Activated CD8-positive, alpha-beta T cell treated with anti-CD3 and anti-CD28 coated beads for 36 hours (primary cell): ENCODE measurements at places on chromosomes 6 and 20.

- no peak for DNase-seq
These were observed 136.8 kb downstream of the ZDHHC14 start for GRCh38 chr6:157517601-157518359.

DNA sequence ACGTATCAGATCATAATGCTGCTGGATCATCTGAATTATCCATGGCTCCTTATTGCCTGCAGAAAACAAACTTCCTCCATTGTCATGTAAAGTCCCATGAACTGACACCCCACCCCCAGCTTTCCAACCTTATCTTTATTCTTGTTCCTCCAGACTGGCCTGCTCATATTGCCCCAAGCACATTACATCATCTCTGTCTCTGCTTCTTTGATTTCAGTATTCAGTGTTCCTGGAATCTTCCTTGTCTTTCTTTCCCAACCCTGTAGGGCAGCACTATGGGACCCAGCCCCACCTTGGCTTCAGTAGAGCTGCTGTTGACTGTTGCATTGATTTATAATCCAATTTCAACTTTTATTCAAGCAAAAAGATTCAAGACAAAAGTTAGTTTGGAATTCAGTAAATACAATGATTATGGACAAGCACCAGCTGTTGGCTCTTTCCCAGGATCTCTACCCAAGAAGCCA is 187.5 kb upstream of the ECI2 start:
- no peak for DNase-seq

DNA sequence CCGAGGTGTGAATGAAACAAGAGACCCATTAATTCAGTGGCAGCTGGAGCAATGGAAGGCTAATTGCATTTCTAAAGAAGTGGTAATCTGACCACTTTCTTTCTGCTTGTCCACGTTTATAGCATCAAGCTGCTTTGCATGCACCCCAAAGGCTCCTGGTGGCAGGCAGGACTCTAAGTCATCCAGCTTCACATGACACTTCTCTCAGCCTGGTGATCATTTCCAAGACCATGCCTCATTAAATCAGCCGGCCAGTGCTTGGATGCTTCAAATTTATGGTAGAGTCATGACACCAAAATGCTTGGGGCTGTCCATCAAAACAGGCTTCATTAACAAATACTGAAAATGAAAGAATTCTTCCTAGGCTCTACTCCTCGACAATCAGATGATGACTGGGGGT is 614.9 kb downstream of the DOK5 start:
- DNase-seq = no peak

DNA sequence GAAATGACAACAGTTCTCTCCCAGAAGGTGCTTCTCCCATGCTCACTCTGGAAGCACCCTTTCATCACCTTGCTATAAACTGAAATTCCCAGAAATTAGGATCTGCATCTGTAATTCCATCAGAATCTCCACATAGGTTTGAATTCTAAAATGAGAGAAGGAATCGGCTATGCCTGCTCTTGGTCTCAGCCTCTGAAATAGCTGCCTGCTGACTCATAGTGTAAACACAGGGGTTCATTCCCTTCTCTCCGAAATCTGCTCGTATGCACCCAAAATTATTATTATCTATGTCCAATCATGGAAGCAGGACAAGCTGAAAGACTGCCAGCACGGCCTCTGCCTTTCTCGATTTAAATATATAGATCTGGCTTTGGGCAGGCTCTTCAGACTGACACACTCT is 74.6 kb upstream of the TAB2 start:
- no peak for DNase-seq

GRCh38 chr6:68186870-68187269 is 448.2 kb upstream of the ADGRB3 start:
- no peak for DNase-seq

- peak; percentile 95 for DNase-seq
These were observed 41.3 kb downstream of the PCNA start for GRCh38 chr20:5078399-5078958.

GRCh38 chr6:105596284-105596755 is 193.4 kb upstream of the PREP start:
- DNase-seq = no peak

GRCh38 chr20:16747291-16747811 is 807 bp upstream of the OTOR start:
- no peak for DNase-seq

DNA sequence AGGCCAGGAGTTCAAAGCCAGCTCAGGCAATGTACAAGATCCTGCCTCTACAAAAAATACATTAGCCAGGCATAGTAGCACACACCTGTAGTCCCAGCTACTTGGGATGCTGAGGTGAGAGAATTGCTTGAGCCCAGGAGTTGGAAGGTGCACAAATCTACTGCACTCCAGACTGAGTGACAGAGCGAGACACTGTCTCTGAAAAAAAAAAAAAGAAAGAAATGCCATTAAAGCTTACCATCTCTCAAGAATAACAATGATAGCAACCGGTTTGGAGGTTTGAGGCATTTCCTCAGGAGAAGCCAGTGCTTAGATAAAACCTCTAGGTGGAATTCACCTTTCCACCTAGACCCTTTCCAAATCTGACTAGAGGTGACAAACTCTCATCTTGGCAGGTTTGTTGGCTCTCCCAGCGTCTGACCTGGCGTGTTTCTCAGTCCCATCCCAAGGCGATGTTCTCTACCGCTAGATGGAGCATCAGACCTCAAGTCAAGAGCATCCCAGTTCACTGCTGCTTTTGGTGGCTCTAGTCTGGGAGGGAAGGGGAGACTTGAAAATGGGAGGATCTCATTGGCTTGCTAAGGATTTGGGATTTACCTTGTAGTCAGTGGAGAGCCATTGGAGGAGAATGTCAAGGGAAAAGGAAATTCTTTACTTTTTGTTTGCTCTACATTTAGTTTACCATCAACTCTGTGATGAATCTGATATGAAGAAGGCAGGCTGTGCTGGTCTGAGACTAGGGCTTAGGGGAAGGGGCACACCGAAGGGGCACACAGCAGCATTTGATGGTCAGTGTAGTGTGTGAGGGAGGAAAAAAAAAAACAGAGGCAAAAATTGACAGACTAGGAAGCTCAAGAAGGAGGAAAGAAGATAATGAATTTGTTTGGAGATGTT is 67.9 kb downstream of the NCOA7 start:
- peak; percentile 38 for DNase-seq

- DNase-seq = no peak
These were observed 39.7 kb downstream of the AGPAT4 start for GRCh38 chr6:161233986-161234661.

DNA sequence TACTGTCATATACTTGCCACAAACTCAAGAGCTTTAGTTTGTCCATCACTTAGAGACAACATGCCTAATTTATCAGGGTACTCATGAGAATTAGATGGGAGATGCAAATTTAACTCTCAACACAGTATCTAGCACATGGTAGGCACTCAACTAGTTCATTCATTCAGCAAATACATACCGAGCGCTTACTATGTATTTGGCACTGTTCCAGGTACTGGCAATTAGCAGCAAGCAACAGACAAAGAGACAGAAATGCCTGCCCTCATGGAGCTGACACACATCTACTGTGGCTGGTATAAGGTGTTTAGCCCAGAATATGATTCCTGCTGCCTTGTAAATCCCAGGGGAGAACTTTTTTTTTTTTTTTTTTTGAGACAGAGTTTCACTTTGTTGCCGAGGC is 4.8 kb downstream of the MICAL1 start:
- DNase-seq = no peak

- peak; percentile 84 for DNase-seq
These were observed 32.6 kb upstream of the FAM83D start for GRCh38 chr20:38893565-38894090.

DNA sequence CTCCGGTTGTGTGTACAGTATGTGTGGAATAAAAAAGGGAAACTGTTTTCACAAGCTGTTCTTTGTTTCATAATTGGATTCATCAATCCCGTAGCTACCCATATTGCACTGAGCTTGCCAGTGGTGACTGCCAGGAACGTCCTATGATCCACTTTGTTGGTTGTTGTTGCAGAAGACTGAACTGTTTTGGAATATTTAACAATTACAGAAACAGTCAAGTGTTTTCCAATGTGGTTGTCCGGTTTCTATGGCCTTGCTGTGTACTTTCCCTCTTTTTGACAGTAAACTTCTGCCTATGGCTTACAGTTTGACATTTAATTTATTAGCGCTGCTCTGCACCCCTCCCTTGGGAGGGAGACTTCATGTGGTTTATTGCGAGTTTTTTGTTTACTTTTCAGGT is 141.2 kb downstream of the DTNBP1 start:
- no peak for DNase-seq

GRCh38 chr20:40207655-40208054 is 481.4 kb downstream of the MAFB start:
- no peak for DNase-seq

- DNase-seq = peak; percentile 78
These were observed 100.8 kb downstream of the FAM217A start for GRCh38 chr6:3977875-3978711.

DNA sequence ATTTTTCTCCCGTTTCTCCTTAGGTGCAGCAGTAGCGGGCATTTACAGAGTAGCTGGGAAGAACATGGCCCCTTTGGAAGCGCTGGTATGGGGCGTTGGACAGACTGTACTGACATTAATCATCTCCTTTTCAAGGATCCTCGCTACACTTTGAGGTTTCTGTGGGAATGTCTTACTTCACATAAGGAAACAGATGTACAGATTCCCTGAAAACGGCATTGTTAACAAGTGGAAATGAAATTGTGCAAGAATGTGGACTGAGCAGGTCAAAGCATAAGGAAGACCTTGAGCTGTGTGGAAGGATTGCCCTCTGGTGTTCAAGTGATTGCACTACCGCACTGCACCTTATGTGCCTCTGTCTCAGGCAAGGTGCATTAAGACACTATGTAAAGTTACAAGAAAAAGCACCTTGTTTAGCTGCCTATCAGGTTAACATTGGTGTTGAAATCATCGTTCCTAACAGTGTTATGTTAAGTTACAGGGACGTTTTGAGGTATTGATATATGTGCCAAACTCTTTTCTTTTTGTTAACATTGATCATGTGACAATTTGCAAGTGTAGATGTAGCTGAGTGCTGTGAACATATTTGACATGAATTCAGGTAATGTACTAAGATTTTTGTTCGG is 38.0 kb downstream of the TMEM170B start:
- peak; percentile 69 for DNase-seq

DNA sequence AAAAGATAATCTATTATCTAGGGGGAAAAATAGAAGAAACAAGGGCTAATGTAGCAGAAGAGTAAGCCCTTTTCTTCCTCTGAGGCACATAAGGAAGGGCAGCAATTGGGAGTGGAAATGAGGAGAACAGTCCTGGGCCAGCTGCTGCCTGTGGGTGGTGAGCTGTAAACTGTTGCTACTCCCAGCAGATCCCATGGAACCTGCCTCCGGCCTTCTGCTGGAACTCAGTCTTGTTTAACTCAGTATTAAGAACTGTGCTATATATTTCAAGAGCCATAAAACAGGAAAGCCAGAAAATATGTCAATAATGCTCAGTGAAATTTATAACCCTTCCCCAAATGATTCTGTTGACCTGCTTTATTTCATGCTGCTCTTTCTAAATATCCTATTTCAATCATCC is 464.2 kb downstream of the COL12A1 start:
- DNase-seq = no peak

- DNase-seq = no peak
These were observed 301.8 kb downstream of the KIF16B start for GRCh38 chr20:16271450-16271849.
